Stimulated activated CD4-positive, alpha-beta T cell treated with anti-CD3 and anti-CD28 coated beads, Interleukin-15, amount 100 ng/mL, for 48 hours (primary cell): ENCODE measurements at places on chromosomes 5 and 9.

DNA sequence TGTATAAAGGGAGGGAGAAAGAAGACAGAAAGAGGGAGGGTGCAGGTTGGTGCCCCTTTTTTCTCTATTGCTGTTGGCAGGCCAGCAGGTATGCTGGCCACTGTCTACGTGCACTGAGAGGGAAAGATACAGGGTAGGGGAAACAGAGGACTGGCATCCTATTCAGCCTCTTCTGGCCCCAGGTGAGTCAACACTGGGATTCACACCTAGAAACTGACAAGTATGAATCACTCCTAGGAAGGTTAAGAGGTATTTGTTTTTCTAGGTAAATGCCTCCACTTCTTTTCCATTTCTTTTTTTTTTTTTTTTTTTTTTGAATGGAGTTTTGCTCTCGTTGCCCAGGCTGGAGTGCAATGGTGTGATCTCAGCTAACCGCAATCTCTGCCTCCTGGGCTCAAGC lies 2.8 kb upstream of the UBAP1 start:
- DNase-seq: no peak

GRCh38 chr5:109453251-109453650 lies 43.5 kb upstream of the PJA2 start:
- DNase-seq: no peak

- no peak for DNase-seq
Observed at GRCh38 chr5:93577854-93578812, 2.9 kb downstream of the NR2F1-AS1 start.

GRCh38 chr9:91420501-91421127 lies 3.0 kb downstream of the NFIL3 start:
- no peak for DNase-seq

- DNase-seq: no peak
Observed at GRCh38 chr5:52985306-52985705, 3.8 kb upstream of the ITGA2 start.

GRCh38 chr5:177361418-177362291 lies 3.9 kb downstream of the RGS14 start:
- DNase-seq: no peak

DNA sequence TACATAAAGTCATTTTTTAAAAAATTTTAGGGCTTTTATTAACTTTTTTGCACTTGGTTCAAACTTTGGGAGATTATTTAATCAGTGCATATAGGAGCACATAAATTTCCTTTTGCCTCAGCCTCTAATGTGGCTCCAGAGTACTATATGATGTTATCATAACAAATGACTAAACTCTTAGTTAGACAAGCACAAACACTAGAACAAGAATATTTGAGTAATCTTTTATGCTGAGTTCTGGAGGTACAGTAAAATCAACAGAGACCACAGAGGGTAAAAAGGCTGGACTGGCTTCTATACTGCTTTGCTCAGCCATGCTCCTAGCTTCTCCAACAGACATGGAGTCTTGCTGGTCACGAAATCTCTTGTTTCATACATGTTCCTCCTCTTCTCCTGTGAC lies 52.5 kb upstream of the SGCD start:
- DNase-seq: no peak

DNA sequence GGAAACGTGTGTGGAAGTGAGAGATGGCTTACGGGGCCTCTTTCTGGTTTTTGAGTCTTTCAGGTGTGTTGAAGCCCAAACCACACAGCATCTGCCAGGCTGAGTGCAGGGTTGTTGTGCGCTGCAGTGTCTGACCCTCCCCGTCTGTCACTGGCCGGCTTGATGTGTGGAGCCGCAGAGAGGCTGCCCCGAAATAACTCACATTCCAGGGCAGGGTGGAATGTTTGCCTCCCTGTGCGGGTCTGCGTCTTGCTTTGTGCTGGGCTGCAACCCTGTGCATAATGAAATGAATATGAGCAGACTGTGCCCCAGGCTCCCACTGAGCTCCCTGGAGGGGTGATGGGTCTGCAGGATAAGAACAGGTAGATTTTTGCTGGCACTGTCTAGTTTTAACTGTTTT lies 9.9 kb upstream of the PLEKHG4B start:
- no peak for DNase-seq

DNA sequence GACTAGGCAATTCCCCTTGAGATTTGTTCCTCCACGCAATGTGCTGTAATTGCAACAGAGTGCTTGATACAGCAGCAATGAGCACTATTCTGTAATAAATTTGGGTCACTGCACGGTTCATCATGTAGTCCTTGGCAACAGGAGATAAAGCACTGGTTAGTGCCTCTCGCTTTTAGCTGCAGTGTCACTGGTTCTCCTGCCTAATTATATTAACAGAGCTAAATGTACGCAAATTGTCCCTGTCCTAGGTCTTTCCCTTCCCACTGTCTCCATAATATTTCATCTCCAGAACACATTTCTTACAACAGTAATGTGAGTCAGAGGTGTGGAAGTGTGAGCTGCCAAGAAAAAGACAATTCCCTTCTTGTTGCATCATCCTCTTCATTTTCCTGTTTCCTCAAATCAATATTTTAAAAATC lies 553.1 kb downstream of the ZNF608 start:
- DNase-seq: no peak

DNA sequence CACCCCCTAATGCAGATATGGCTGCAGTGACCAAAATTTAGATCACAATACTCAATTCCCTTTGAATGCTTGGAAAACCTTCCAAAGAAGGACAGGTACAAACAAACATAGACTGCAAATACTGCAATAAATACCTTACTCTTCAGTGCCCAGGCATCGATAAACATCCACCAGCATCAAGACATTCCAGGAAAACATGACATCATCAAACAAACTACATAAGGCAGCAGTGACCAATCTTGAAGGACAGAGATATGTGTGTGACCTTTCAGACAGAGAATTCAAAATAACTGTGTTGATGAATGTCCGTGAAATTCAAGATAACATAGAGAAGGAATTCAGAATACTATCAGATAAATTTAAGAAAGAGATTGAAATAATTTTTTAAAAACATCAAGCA lies 488.6 kb downstream of the TLR4 start:
- DNase-seq: no peak

GRCh38 chr9:19176856-19177255 lies 49.6 kb upstream of the PLIN2 start:
- no peak for DNase-seq

- DNase-seq: no peak
Observed at GRCh38 chr9:14327036-14327435, 13.1 kb upstream of the NFIB start.

DNA sequence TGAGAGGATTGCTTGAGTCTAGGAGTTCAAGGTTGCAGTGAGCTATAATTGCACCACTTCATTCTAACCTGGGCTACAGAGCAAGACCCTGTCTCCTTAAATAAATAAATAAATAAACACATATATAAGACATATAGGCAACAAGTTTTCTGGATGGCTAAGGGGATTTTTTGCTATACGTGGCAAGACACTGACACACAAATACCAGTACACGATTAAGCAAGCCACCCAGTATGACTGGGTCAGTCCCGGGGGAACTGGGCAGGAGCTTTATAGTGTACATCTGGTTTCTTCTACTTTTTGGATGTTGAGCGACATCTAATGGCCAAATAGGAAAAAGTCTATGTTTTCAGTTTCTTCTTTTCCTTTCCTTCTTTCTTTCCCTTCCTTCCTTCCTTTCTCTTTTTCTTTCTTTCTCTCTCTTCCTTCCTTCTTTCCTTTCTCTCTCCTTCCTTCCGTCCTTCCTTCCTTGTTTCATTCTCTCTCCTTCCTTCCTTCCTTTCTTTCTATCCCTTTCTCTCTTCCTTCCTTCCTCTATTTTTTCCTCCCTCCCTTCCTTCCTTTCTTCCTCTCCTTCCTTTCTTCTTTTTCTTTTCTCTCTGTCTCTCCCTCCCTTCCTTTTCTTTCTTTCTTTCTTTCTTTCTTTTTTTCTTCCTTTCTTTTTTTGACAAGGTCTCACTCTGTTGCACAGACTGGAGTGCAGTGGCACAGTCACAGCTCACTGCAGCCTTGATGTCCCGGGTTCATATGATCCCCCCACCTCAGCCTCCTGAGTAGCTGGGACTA lies 47.0 kb upstream of the PLIN2 start:
- peak; percentile 25 for DNase-seq

DNA sequence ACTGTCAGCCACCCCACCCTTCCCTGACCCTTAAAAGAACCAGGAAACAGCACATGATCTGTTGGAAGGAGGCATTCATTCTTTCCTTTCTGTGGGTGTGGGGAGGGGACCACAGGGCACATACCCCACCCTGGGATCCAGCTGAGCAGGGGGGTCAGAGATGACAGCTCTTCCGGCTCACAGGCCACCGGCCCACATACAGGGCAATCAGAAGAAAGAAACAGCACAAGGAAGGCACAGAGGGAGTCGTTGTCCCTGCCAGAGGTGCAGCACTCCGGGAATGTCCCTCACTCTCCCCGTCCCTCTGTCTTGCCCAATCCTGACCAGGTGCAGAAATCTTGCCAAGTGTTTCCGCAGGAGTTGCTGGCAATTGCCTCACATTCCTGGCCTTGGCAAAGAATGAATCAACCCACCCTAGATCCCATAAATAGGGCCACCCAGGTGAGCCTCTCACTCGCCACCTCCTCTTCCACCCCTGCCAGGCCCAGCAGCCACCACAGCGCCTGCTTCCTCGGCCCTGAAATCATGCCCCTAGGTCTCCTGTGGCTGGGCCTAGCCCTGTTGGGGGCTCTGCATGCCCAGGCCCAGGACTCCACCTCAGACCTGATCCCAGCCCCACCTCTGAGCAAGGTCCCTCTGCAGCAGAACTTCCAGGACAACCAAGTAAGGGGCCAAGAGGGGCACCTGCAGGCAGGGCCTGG lies at the start of gene LCN2:
Gene LCN2 (plus strand): TSS at position 453 of the 701 bp plus-strand sequence. CDS start 73 bp downstream, at position 526.
- no peak for DNase-seq

GRCh38 chr9:36891341-36891811 lies 142.7 kb downstream of the PAX5 start:
- DNase-seq: no peak

DNA sequence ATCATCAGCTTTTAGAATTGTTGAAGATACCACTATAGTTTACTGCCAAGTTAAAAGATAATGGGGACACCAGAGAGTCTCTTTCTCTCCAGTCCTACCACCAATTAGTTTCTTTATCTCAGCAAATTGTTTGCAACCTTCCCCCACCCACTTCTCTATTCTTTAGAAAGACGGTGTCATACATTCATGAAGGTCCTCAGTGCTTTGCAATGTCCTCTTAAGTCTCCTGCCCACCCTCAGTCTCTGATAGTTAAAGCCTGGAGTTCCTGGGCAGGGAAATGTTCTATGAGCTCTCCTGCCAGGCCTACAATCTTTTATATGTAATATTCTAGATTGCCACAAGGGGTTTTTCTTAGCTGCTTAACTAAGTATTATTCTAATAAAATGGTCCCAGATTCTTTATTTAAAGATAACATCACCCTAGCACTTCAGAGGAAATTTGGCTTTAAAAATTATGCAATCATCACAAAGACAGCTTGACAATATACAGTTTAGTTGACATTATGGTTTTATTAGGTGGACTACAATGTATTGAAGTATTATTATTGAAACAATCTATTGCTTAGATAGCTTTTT lies 509.2 kb downstream of the CSNK1G3 start:
- DNase-seq: no peak

DNA sequence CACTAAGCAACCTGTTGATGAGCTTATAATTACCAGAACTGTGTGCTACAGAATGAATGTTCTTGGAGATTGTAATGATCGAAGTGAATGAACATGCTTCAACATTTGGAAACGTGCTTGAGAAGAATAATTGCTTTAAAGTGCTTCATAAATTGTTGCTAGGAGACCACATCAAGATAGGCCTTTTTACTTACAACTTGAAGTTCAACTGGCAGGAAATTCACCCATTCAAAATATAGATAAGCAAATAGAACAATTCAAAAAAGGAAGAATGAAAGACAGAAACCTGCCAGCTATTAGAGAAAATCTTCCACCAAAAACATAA lies 38.0 kb upstream of the SLC44A1 start:
- DNase-seq: no peak

- DNase-seq: no peak
Observed at GRCh38 chr5:44770780-44771717, 37.7 kb upstream of the MRPS30 start.

DNA sequence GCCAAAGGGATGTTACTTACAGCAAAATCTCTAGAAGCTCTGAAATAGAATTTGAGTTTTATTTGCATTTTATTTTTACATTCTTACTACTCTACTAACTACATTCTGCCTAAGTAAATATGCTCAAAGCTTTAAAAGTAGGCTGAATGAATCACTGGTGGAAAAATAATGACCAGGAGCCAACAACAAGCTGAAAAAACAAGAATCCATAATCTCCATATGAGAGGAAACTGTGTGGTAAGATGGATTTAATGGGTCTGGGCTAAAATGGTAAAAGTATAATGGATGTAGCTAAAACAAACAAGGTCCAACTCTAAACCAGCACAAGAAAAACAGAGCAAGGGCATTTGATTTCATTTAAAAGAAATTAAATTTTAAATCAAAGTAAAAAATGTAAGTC lies 525.8 kb upstream of the FTMT start:
- DNase-seq: no peak

- DNase-seq: no peak
Observed at GRCh38 chr9:68964102-68964541, 49.8 kb downstream of the PRKACG start.

GRCh38 chr9:82512728-82513127 lies 524.2 kb downstream of the SPATA31D1 start:
- DNase-seq: no peak

DNA sequence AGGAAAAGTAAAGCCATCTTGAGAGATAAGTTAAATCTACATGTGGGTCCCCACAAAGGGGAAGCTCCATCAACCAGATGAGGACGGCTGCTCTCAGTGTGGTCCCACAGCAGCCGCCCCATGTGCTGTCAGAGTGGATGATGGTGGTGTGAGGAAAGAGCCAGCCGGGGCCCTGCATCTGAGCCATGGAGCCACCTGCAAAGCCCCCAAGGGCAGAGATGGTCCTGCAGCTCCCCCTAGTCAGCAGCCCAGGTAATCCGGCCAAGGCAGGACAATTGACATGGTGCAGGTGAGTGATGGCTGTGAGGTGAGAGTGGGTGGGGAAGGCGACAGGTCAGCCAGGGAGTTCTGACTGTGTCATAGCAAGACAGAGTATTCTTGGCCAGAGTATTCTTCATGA lies 458.8 kb downstream of the ICE1 start:
- DNase-seq: no peak

DNA sequence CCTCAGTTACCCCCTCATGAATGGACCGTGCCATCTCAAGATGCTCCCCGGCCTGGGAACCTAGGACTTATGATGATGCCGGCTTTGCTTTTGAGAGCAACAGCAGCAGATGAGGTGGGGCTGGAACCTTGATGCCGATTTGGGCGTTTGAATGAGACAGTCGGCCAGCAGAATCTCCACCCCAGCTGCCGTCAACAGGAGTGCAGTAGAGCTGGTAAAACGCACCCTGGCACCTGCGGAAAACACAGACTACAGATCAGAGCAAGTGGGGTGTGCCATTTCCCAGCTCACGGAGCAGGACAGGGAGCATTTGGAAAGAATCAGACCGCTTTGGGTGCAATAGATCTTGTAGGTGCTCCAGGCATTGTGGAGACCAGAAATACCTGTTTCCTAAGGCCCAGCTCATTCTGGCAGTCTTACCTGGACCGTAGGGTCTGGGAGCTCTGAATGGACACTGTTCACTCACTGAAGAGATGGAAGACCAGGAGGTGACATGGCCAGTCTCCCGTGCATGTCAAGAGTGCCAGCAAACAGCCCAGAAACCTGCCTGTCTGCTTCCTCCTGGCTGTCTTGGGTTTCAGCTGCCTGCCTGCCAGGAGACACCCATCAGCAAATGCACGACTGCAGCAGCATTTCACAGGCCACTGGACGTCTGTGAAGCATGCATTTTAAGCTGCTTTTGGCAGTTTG lies 317.7 kb upstream of the IRX4 start:
- DNase-seq: no peak
